ENCODE measurements at places on chromosomes 6 and 20.

DNA sequence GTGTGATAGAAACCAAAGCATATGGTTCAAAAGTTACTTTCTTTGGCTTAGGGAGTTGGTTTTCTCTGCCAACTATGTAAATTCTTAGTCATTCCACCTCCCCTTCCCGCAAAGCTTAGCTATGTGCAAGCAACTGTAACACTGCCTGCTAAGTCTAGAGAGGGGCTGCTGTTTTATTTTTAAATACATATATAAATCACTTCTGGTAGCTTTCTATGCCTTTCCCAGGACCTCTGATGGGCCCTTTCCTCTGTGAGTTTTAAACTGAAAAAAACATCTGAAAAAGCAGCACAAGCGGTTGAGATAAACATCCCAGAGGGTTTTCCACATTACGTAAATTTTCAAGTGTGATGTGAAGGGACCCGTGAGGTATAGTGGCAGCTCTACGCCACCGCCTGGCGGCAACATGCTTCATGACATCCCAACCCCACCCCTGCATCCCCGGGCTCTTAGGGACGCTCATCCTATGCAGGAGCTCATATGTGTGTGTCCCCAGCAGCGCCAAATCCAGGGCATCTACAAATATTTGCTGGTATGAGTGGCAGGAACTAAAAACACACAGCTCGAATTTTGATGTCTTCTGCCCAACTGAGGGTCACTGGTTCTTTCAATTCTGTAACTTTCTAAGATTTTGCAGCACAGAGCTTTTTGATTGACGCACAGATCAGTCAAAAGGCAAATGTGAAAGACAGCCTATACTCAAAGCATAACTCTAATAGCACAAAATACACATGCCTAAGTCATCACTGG is 12.7 kb downstream of the SAYSD1 start:
- no peak for DNase-seq

DNA sequence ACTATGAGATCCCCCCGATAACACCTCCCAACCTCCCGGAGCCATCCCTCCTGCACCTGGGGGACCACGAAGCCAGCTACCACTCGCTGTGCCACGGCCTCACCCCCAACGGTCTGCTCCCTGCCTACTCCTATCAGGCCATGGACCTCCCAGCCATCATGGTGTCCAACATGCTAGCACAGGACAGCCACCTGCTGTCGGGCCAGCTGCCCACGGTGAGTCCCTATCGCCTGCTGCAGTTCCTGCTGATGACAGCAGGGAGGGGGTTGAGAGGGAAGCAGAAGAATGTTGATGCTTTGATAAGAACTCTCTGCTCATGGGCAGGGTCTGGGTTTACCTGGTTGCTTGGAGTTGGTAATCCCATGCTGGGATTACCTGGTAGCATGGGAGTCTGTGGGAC is 91.9 kb downstream of the TOX2 start:
- no peak for DNase-seq

- no peak for DNase-seq
Observed at GRCh38 chr20:58921564-58921963, 59.5 kb upstream of the NELFCD start.

DNA sequence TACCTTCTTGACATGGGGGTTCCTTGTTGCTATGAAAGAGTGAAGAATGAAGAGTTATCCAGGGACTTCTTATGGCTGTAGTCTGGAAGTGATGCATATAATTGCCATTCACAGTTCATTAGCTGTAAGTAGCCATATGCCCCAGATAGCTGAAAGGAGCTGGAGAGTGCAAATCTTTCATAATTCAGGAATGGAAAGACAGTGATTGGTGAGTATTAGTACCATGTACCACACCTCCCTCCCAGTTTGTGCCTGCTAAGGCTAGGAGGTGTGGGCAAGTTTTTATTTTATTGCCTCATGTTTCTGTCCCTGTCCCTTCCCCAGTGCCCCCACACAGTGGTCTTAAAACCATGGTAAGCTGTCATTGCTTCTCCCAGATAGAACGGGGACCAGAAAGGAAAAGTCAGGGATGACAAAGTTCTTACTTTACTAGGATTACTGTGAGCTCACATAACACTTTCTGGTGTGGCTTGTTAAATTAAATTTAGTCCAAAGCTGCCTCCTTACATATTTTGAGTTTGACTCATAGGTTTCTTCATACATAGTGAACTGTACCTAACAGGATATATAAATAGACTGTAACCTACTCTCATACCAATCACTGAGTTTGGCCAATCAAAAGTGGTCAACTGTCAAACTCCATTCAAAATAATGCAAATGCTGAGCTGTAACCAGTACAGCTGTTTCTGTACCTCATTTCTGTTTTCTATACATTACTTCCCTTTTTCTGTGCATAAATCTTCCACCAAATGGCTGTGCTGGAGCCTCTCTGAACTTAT is 119.4 kb downstream of the RFPL4B start:
- no peak for DNase-seq

DNA sequence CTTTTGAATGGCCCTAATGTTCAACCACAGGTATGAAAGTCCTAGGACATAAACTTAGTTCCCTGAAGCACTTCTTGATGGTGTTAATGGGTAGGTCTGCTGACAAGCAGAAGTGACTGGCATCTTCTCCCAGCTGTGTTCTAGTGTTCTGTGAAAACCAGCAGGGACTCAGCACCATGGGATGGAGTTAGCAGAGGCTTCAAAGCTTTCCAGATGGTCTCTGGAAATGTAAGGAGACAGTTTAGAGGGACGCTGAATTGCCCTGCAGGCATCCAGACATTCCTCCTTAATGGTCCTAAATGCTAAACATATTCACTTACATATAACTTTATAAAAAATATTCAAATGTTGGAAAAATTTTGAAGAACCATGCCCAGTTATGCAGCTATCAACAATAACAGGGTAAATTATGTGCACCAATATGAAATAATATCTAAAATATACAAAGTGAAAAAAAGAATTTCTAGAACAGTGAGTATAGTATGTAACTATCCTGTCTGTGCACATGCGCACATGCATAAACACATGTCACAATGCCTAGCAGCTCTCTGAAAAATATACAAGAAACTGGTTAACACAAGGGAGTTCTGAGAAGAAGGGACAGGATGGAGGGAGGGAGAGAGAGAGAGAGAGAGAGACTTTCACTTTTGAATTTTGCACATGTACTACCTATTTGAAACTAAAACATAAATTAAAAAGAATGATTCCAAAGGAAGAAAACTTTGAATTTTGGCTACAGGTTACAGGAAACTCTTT is 87.2 kb downstream of the PRDM1 start:
- no peak for DNase-seq

GRCh38 chr6:15026832-15027231 is 219.0 kb upstream of the JARID2 start:
- no peak for DNase-seq

DNA sequence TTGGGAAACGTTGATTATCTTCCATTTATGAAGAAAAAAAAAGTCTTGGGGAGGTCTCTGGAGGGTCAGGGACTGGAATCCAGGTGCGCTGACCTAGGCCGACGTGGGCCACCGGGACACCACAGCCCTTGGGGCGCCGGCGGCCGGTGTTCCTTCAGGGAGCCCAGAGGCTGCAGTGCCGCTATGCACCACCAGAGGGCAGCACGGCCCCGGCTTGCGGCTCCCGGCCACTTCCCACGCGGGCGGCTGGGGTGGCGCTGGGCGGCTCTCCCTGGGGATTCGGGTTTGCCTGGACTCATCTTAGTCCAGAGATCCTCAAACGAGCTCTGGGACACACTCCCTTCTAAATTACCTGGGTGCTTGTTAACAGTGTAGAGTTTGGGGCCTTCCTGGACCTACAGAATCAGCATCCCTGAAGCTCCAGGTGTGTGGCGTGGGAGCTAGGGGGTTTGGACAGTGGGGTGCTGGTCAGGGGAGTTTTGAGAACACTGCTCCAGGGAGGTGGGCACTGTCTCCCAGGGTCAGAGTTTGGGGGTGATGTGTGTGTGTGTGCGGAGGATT is 23.0 kb upstream of the GTSF1L start:
- peak; percentile 32 for DNase-seq

GRCh38 chr6:142846883-142847287 is 98.1 kb downstream of the HIVEP2 start:
- DNase-seq = no peak

GRCh38 chr20:11686820-11687543 is 230.7 kb upstream of the BTBD3 start:
- DNase-seq = no peak

DNA sequence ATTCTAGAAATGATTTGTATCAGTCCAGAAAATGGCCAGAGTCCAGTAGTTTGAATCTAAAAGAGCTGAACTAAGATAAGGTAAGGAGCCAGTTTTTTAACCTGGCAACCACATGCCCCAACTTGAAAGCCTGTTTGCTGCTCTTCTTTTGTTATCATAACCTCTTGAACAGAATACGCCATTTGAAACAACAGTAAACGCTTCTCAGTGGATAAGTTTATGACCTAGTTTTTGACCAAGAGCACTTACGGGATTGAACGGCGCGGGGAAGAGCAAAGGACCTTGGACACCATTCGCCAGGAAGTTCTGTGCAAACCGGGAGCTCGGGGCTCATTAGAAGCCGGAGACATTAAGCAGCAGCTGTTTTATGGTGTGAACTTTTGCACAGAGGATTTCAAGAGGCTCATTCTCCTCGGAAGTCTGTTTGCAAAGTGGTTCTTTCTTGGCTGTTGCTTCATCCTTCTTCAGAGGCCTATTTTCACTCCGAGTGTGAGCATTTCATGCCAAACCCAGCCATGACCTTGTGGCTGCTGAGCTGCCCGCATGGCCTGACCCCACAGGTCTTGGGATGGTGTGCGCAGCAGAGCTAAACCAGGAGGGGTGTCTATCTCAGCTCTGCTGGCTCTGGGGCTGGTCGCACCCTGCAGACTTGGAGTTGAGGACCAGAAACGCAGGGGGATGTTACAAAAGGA is 215.1 kb downstream of the SOX4 start:
- DNase-seq = no peak

DNA sequence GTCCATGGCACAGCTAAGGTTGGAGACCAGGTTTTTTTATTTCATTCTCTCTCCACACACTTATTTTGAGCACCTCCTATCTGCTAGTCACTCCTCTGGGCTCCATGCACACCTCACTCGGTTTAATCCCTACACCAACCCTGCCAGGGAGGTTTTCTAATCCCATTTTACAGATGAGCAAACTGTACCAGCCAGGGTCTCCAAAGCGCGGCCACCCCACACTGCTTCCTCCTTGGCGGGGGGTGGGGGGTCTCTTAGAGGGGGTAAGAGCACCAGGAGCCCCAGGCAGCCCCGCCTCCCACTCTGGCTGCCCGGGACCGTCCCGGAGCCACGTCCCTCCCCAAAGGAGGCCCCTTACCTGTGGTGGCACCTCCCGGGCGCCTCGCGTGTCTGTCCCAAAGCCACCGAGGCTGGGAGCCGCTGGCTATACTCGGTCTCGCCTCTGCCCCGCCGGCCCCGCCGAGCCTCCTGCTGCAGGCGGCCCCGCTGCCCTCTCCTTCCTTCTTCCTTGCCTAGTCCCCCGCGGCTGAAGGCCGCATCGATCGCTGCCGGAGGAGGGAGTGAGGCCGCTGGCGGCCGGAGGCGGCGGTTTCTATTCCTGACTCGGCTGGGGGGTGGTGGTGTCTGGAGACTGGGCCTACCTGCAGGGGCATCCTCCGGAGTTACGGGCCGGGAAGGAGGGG is at the start of gene KCNS1:
TSS of gene KCNS1 (minus strand) at position 565 of the 683 bp plus-strand sequence. CDS start 1,891 bp downstream, outside the sequence.
- DNase-seq = no peak

- no peak for DNase-seq
Observed at GRCh38 chr6:46138281-46138680, 8.5 kb downstream of the ENPP4 start.

DNA sequence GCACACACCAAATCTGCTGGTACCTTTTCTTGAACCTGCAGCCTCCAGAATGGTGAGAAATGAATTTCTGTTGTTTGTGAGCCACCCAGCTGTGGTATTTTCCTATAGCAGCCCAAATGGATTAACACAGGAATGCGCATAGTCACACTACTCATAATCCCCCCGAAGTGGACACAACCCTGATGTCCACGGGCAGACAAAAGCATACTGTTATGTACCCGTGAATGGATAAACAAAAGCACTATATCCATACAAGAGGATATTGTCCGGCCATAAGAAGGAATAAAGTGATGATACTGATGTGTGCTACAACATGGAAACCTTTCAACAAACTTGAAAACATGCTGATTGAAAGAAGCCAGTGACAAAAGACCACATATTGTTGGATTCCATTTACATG is 25.1 kb upstream of the RPP40 start:
- no peak for DNase-seq

GRCh38 chr6:39849228-39849627 is 57.1 kb downstream of the DAAM2 start:
- DNase-seq = no peak

DNA sequence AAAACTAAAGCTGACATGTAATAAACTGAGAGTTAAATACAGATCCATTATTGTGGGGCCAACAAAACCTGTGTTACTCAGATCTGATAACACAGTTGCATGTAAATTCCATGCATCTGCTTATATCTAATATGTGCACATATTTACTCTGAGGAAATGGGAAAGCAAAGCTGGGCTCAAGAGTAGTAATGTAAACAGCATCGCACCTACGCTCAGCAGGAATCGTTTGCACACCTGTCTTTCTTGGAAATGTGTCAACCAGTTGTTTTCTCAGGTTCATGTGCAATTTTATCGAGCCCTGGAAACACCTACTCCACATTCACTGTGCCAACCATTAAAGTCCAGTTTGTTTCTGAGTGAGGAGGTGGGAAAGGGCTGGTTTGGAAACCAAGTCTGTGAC is 80.3 kb upstream of the CNKSR3 start:
- DNase-seq = no peak

- no peak for DNase-seq
Observed at GRCh38 chr6:70575899-70576495, 9.3 kb downstream of the SDHAF4 start.

DNA sequence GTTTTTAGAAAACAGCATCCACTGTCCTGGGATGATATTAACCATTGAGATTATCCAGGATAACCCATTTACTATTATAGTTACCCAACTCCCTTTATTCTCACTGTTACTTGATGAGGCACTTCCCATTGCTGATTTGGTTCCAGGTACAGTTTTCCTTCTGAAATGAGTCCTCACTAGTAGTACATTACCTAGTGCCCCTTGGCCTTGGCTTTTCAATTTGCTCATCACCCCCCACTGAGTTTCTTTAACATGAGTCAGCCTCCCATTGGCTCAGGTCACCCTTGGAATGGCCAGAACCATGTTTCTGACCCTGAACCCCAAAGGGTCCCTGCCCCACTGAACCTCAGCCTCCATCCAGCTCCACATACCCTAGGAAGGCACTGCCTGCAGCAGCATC is 28.4 kb downstream of the MDGA1 start:
- no peak for DNase-seq

- no peak for DNase-seq
Observed at GRCh38 chr20:26209171-26209941, 512.7 kb upstream of the ZNF337 start.

- DNase-seq = no peak
Observed at GRCh38 chr6:96760153-96760687, 77.1 kb downstream of the GPR63 start.

GRCh38 chr6:28053584-28053983 is 26.8 kb upstream of the ZNF165 start:
- no peak for DNase-seq

All from activated CD8-positive, alpha-beta memory T cell treated with anti-CD3 and anti-CD28 coated beads for 1 hour (primary cell).